ENCODE measurements at places on chromosomes 3 and 15.

GRCh38 chr3:4507024-4507596 is 14.0 kb downstream of the ITPR1 start:
- no peak for DNase-seq

- no peak for DNase-seq
These were observed 564 bp upstream of the PIGZ start for GRCh38 chr3:196969134-196969659.

- DNase-seq: no peak
These were observed 6.2 kb downstream of the RAB8B start for GRCh38 chr15:63195569-63196015.

GRCh38 chr3:146203776-146204175 is 42.8 kb upstream of the PLOD2 start:
- no peak for DNase-seq

DNA sequence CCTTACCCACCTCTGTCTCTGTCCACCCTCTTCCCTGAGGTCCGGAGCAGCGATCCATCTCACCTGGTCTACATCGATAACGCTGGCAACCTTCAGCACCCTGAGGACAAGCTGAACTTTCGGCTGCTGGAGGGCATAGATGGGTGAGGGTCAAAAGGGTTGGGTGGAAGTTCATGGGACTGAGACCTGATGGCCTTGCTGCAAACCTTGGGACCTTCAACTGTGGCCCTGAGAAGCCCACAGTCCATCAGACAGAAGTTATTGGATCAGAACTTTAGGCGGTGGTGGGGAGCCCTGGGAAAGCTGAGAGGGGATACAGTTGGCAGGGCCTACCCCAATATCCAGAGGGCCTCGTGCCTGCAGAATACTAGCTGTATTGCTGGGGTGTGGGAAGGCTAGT is 50.5 kb downstream of the POMGNT2 start:
- DNase-seq: no peak

- DNase-seq: no peak
These were observed 588.0 kb downstream of the SQOR start for GRCh38 chr15:46222826-46223225.

GRCh38 chr3:134874737-134875413 is 79.8 kb downstream of the EPHB1 start:
- DNase-seq: no peak

- no peak for DNase-seq
These were observed 51.4 kb upstream of the RNF7 start for GRCh38 chr3:141686466-141687291.

GRCh38 chr3:196179380-196180308 is 31.6 kb downstream of the ZDHHC19 start:
- peak; percentile 71 for DNase-seq

- DNase-seq: no peak
These were observed 44.5 kb upstream of the C3orf80 start for GRCh38 chr3:160180581-160181216.

GRCh38 chr3:66469220-66469640 is 31.6 kb downstream of the LRIG1 start:
- no peak for DNase-seq

GRCh38 chr15:84880822-84881519 is 3.5 kb upstream of the SLC28A1 start:
- DNase-seq: no peak

- DNase-seq: no peak
These were observed 154.1 kb upstream of the GPR149 start for GRCh38 chr3:154584041-154584440.
